ENCODE measurements at places on chromosomes 2 and 18.

DNA sequence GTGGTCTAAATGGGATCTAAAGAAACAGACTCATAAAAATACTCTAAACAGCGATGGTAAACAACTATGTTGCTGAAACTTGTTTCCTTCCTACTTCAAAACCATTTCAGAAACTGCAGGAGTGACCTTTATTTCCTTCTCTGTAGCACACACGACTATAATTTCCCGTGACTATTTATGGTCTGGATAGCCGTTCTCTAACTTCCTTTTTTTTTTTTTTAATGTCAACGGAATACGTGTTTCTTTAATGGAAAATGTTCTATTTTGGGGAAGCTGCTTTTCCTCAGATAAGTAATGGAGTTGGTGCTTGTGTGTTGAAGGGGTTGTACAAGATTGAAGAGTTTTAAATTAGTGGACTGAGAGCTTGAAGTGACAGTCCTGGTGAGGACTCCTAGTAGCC is 224.1 kb downstream of the PHLPP1 start:
- DNase-seq: no peak

GRCh38 chr2:98379311-98380202 is 33.3 kb downstream of the CNGA3 start:
- DNase-seq: peak; percentile 20

DNA sequence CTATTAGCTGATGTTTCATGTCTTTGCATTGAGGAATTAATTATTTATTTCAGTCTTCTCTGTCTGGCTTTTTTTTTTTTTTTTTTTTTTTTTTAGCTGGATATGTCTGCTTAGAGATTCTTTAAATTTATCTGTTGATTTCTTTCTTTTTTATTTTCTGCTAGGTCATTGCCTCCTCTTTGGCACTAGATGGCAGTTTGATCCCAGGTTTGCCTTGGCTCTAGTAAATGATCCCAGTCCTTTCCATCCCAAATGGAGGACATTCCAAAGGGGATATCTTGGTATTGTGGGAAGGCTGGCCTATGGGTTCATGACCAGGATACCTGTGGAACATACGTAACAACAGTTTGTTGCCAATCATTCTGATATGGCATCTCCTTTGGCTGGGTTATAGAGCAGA is 339.5 kb upstream of the GCFC2 start:
- DNase-seq: no peak

GRCh38 chr2:3390041-3390440 is 10.5 kb downstream of the TRAPPC12 start:
- no peak for DNase-seq

DNA sequence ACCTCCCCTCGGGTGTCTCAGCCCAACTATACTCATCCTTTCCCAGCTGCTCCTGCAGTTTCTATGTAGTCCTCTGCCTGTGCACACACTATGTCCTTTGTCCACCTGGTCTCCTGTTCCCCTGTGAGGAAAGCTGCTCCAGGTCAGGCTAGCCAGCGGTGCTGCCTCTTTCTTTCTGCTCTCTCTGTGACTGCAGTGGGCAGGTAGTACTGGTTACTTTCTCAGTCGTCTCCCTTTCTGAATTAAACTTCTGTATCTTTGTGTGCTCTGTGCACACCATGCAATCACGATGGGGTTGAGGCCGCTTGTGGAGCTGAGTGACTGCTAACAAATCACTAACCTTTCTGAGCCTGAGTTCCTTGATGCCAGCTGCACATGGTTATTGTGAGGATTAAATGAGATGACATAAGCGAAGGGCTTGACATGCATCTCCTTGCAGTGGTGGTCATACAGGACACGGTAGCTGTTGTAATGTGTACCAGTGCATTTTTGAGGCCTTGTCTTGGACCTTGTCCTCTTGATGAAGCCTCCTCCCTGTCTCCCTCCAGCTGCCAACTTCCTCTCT is 3.5 kb downstream of the FARP2 start:
- DNase-seq: no peak

- DNase-seq: peak; percentile 73
These were observed 115.5 kb upstream of the GLI2 start for GRCh38 chr2:120620025-120620793.

- DNase-seq: peak; percentile 86
These were observed 234.9 kb upstream of the CDH2 start for GRCh38 chr18:28411806-28412205.

- DNase-seq: peak; percentile 19
These were observed 38.6 kb upstream of the IHH start for GRCh38 chr2:219099329-219099728.

GRCh38 chr2:236239276-236240065 is 24.7 kb downstream of the ASB18 start:
- no peak for DNase-seq

DNA sequence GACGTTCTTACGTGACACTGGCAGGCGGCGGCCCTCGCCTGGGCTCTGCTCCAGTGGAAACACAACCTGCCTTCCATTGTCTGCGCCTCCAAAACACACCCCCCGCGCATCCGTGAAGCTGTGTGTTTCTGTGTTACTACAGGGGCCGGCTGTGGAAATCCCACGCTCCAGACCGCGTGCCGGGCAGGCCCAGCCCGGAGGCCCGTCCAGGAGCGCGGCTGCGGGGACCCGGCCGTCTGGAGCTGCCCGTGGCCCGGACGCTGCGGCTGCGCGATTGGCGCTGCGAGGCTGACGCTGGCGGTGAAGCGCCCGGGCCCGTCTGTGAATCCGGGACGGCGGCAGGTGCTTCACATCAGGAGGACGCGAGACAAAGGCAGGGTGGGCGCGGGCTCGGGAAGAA is 670.3 kb upstream of the SALL3 start:
- DNase-seq: no peak

DNA sequence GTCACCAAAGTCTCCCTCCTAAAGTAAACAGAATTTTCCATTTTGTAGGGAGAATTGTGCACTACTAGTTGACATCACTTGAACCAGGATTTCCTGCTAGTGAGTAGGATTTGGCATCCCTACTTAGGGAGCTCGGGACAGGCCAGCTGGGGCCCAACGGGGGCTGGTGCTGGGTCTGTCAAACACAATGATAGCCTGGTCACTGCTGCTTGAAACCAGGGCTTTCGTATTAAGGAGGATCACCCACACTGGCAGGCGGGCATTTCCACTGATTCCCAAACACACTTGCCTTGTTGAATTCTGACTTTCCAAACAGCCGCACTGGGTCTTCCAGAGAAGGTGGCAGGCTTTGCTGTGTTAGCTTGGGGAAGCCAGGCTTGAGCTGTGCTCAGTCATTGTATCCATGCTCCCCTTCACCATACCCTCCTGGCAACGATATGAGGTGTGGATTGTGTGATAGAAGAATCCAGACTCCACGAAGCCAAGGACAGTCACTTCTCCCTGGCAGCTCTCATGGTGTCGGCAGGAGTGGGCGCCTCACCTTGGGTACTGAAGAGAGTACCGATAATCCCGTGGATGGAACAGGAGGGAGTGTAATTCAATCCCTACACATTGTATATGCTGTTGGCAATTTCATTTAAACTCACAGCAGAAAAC is 7.5 kb downstream of the GDF7 start:
- DNase-seq: no peak

- DNase-seq: no peak
These were observed 231.4 kb downstream of the SEPTIN10 start for GRCh38 chr2:109382226-109382895.

DNA sequence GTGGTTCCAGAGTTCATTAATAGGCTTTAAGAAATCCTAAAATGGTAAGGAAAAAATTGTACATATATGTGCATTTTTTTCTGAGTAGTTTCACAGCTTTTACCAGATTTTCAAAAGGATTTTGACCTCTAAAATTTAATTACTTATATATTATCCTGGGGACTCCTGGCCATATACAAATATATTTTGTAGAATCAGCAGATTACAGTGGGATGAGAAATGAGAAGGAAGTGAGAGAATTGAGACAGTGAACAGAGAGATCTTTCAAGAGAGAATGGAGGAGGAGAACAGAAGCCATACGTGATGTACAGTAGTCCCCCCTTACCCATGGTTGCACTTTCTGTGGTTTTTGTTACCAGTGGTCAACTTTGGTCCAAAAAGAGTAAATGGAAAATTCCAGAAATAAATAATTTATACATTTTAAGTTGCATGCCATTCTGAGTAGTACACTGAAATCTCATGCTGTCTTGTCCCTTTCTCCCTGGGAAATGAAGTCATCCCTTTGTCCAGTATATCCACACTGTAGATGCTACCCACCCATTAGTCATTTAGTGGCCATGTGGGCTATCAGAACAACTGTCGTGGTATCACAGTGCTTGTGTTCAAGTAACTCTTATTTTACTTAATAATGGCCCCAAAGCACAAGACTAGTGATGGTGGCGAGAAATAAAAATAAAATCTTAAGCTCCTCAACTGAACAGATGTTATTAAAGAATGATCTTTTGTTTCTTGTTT is 130.4 kb upstream of the MYO3B start:
- no peak for DNase-seq

DNA sequence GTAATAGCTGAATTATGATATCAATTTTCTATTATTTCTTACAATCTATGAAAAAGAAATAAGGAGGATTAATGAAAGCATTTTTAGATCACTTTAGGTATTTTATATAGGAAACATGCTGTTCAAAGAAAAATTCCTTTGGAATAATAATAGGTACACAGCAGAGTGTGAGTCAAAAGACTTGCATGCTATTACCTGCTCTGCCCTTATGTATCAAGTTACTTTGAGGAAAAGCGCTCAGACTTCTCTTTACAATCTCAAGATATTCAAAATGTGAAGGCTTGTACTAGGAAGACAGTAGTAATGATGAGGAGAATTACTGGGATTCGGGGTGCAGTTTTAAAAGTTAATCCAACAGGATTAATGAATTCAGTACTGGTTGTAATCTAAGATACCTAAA is 29.1 kb upstream of the RNU4ATAC start:
- DNase-seq: no peak

DNA sequence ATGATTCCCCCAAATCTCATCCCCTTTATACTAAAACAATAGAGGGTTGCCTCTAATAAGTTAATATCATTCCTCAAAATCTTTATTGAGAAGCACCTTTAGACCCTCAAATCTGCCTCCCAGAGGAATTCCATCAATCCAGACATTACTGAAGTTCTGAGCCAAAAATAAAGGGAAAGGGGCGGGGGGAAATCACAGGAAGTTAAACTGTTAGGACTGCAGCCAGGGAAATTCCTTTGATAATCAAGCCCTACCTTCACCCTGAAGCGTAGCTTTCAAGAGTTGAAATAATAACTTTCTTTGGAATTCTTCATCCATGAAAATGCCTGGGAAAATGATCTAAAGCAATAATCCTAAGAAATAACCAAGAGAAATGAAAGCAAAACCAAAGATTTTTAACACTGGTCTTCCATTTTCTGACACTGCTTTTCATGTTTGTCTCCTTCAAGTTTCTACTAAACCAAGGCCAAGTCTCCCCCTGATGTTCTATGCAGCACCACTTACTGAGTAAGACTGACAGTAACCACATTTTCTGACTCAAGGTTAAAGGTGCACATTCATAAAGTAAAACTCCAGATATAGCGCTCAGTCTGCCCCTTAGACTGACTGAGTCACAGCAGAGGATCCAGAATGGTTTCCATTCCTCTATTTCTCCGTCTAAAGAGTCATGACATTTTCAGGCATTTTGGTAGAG is 78.2 kb downstream of the TCF4 start:
- peak; percentile 76 for DNase-seq

DNA sequence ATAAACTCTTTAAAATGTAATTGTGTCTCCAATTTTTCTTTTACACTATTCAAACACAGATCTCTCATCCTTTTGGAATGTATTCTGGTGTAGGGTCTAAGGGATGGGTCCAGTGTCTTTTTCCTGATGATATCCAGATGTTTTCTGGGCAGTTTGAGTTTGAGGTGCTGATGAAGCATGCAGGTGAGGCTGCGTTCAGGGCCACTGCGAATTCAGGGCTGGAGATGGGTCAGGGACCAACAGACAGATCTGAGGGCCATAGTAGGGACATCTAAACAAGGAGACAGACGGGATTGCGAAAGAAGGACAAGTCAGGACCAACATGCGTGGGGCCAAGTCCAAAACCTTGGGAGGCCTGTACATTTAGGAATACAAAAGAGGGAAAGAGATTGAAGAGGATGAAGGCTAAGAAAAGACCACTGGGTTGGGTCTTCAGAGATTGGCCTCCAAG is 70.2 kb downstream of the ACAA2 start:
- peak; percentile 34 for DNase-seq

GRCh38 chr18:26196605-26197004 is 29.6 kb upstream of the TAF4B start:
- DNase-seq: no peak

- no peak for DNase-seq
These were observed 19.4 kb upstream of the MBP start for GRCh38 chr18:77151772-77152520.

DNA sequence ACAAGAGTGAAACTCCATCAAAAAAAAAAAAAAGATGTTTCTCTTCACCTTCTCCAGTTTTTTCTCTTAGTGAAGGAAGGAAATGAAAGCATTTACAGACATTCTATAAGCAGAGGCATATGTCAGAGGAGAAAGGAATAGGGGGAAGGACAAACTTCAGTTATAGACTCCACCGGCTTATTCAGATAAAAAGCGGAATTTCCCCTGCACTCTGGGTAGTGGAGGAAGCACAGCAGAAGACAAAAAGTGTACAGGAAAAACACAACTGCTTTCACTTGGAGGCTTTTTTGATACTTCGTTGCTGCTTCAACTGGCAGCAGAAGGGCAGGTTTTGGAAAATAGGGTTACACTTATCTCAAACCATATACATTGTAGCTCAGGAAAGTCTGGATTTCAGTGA is 3.2 kb upstream of the MGAT4A start:
- no peak for DNase-seq

DNA sequence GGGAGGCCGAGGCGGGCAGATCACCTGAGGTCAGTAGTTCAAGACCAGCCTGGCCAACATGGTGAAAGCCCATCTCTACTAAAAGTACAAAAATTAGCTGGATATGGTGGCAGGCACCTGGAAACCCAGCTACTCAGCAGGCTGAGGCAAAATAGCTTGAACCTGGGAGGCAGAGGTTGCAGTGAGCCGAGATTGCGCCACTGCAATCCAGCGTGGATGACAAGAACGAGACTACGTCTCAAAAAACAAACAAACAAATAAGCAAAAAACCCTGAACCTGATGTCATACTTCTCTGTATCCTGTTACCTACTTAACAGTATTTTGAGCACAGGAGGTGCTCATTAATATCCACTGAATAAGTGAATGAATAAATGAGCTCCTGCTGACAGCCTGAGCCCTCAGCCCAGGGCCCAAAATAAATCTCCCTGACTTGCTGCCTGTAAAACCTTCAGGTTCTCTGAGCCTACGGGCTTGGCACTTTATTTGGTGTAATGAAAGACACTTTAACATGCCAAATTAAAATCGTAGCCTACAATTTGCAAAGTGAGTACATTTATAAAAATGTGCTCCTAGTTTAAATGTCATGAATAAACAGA is 215.1 kb downstream of the ZNF385B start:
- no peak for DNase-seq

GRCh38 chr2:174062934-174063333 is 97.8 kb upstream of the SP3 start:
- DNase-seq: no peak

DNA sequence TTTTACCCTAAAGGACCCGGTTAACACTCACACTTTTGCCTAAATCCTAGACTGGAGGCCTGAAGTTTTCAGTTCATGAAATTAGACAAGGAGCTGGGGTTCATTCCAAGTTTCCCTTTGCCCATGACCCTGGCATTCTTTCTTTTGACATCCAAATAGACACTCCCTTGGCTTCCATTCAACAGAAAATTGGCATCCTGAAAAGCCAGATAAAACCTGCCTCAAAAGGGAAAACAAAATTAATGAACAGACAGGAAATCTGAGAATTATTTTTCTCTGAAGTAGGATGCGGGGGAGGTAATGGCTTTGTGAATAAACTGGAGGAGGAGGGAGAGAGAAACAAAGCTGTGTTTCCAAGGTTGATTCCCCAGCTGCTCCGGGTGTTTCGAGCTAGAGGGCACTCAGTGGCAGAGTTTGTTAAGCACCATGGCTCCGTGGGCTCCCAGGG is 41.0 kb downstream of the SPP2 start:
- DNase-seq: peak; percentile 70

All from fibroblast of the aortic adventitia (primary cell).